NCI-H82 (cell line): ENCODE measurements at places on chromosomes 6 and 20.

GRCh38 chr6:104207635-104208034, 652.1 kb downstream of the HACE1 start:
- no peak for DNase-seq

DNA sequence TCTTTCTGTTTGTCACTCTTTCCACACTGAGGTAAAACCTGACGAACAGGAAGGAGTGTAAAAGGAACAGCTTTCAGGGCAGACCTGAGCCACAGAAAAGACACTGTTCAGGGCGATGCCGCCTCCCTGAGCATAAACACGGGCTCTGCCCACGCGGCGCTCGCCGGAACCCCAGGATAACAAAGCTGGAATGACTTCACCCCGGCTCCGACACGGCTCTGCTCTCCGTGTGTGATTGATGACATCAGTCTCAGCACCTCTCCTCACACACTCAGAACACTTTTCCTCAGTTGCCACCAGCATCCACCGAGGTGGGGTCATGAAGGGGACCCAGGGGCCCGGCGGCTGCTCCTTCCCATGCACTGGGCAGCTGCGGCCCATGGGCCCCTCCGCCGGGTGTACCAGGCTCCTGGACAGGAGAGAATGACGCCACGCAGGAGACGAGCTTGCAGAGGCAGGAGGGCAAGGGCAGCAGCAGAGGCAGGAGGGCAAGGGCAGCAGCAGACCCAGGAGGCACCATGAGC, 43.6 kb downstream of the DLL1 start:
- DNase-seq = no peak

DNA sequence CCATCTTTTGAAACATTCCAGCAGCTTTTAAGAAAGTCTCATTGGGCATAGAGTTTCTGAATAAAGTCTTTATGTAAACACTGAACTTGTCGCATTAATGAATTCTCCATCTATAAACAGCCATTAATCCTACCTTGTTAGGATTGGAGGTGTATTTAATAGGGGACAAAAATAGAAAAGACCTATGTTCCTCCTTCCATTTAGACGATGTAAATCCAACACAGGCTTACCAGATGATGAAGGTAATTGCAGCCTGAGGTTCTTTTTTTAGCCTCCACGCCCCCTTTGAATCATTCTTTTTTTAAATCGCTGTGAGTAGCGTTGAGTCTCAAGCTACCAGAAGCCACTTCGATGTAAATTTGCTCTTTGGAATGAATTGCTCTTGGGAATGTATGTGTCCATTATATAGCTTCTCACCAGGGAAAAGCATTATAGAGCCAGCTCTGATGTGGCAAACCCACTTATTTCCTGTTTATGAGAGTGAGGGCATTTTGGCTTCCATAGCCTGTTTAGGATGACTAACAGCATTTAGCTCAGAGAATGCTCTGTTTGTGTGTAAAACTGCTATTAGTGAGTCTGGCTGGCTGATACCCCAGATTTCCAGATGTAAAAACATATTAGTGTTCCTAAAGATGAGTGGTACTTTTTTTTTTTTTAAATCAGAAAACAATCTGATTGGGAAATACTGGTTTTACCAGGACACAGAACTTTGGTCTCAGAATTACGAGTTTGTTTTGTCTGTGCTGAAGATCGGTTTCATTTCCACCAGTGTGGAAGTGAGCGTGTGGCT, 74.9 kb upstream of the CLDN20 start:
- DNase-seq = no peak

- no peak for DNase-seq
These were observed 15.7 kb downstream of the PXMP4 start for GRCh38 chr20:33704197-33704924.

- peak; percentile 66 for DNase-seq
These were observed 317.8 kb upstream of the SULF2 start for GRCh38 chr20:48102931-48103660.

DNA sequence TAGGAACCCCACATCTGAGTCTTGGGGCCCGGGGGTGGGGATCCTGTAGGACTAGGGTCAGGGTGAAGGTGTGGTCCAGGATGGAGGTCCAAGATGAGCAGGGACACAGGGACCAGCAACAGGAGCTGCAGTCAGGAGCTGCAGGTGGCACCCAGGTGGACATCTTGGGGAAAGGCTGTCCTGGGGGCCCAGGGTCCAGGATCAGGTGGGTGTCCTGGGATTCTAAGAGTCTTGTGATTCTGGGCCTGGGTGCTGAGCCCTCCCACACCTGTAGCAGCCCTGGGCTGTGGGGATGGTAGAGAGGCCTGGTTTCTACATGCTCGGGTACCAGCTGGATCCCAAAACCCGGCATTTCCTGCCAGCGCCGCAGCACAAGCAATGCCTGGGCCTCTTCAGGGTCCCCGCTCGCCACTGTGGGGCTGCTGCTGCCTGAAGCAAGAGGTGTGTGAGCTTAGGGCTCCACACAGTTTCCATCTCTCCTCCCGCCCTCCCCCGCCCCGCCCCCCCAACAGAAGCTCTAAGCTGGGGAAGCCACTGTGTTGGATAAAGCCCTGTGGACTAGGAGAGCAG, 20.7 kb downstream of the ERGIC3 start:
- no peak for DNase-seq

GRCh38 chr6:120648713-120649112, 685.6 kb downstream of the TBC1D32 start:
- no peak for DNase-seq

- DNase-seq = no peak
These were observed 227.1 kb downstream of the NFATC2 start for GRCh38 chr20:51315390-51315789.

DNA sequence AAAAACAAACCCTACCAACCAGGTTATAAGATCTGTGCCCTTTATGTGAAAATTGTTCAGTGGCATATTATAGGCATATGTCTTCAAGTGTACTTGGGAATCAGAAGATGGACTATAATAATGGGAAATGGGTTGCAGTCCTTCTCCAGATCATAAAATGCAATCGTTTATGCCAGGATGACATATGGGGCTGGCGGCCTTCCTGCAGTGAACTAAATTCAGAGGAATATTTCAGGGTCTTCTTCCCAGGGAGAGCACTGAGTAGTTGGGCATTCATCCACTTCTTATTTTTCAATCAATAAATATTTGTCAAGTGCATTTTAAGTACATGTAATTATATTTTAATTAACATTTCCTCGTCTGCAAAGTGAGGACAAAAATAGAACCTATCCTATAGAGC, 176.2 kb upstream of the CNR1 start:
- no peak for DNase-seq

DNA sequence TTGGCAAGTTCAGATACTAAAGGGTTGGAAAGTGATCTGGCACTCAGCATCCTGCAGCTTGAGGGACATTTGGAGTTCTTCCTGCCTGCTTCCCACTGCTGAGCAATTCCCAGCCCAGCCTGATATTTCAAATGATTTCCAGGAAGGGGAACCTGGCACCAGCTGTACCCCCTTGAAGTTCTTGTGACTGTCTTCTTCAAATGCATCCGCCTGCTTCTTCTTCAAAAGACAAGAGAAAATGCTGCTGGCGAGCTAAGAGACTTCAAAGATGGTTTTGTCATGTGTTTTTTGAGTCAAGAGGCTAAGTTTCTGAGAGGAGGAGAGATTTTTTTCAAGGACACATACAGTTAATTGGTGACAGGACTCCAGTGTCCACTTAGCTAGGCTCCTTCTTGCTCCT, 42.6 kb upstream of the B4GALT5 start:
- DNase-seq = no peak

GRCh38 chr20:58982406-58983114, 1.5 kb downstream of the NELFCD start:
- DNase-seq = peak; percentile 32

- no peak for DNase-seq
These were observed 11.9 kb downstream of the ERMARD start for GRCh38 chr6:169763308-169763707.

GRCh38 chr6:36752886-36753506, 55.4 kb downstream of the RAB44 start:
- no peak for DNase-seq

DNA sequence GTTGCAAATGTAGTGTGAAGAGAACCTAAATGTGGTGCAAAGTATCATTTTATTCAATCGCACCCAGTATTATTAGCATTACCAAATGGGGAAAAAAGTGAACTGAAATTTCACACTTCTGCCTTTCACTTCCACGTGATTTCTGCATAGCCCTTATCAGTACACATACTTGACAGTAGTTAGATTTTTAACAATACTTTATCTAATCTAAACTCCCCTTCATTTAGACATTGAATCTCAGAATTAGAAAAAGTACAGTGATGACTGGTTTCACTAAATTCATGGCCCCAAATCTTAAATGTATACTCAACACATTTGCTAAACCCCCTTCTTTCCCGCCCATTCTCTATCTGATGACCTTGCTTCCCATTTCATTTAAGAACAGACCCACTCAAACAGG, 14.3 kb downstream of the STX7 start:
- no peak for DNase-seq

DNA sequence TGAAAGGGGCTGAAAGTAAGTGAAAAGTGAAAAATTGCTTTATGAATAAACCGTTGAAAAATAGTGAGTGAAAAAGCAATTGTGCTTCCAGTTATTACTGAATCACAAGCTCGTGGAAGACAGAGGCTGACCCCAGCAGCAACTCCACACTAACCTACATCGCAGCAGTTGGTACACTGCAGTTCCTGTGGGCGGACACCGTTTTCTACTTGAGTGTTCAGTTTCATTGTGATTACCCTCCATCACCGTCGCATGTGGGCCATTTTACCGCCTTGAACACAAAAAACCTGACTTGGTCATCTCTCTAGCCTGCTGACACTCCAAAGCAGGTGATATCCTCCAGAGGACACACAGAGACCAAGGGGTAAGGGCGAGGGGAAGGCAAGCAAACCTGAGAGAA, 28.4 kb downstream of the PRDM1 start:
- no peak for DNase-seq

- DNase-seq = no peak
These were observed 9.1 kb downstream of the MTG2 start for GRCh38 chr20:62191781-62192559.

- DNase-seq = no peak
These were observed 29.9 kb upstream of the FAM210B start for GRCh38 chr20:56328861-56329260.

DNA sequence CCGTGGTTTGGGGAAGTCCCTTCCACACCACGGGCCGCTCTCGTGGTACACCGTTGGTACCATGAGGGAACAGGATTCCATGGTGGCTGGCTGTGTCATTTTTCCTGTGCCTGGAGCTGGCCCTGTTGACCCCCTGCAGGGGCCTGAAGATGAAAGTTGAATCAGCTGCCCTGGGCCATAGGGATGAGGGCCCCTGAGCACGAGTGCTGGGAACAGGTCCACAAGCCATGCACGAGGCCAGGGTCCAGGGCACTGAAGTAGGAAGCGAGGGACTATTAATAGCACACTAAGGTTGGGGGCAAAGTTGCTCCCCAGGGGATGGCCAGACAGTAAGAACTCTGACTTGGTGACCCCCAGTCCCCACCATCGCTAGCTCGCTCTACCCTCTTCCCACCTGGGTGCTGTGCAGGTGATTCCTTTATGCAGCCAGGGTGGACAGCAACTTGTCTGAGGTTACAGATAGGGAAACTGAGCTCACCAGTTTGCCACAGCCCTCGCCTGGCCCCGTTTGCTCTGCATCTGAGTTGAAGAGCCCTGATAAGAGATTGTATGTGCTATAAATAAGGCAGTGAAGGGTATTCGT, 46.6 kb downstream of the SLC13A3 start:
- DNase-seq = no peak

GRCh38 chr6:28248916-28249315, 3.2 kb downstream of the ZKSCAN4 start:
- no peak for DNase-seq

DNA sequence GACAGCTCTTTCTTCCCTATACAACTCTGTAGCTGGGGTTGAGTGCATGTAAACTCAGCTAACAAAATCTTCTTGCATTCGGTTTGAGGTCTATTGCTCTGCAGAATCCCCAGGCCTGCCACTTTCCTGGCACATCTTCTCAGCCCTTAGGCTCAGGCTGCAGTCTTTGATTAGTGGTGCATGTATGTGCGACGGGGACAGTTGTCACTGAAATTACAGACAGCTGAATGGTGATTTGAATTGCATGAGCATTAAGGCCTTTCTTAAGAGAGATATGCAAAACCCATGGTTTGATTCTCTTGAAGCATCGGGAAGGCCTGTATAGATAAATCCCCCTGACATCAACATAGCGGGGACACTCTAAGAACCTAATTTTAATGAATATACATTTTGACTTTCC, 222.8 kb downstream of the CDH26 start:
- DNase-seq = no peak

GRCh38 chr6:164294047-164294784, 879.7 kb downstream of the QKI start:
- no peak for DNase-seq

- peak; percentile 19 for DNase-seq
These were observed 188.0 kb upstream of the RAB32 start for GRCh38 chr6:146355521-146356100.

DNA sequence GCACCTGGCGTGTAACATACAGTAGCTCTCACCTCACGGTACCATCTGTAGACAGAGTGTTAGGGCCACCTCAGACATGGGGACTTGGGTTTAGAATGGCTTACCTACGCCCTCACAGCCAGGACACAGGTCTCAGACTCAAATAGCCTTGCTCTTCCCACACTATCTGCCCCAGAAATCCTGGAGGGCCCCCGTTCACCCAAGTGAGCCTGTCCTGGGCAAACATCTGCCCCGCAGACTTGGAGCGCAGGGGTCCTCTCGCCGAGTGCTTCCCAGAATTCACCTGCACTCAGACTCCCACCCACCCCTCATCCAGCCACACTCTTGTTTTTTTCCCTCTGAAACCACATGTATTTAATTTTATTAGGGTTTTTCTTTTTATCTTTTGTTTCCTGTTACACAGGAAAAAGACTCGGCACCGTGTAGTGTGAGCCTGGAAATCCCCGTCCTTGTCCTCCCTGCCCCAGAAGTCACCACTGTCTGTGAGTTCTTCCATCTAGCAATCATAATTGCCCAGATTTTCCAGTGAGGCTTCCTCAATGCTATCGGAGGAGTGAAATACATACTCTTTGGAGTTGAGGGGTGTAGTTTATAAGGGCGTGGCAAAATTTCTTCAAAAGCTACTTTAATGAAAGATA, 17.1 kb upstream of the MAP1LC3A start:
- DNase-seq = no peak

GRCh38 chr6:110814102-110815014, 911 bp downstream of the CDK19 start:
- peak; percentile 64 for DNase-seq

DNA sequence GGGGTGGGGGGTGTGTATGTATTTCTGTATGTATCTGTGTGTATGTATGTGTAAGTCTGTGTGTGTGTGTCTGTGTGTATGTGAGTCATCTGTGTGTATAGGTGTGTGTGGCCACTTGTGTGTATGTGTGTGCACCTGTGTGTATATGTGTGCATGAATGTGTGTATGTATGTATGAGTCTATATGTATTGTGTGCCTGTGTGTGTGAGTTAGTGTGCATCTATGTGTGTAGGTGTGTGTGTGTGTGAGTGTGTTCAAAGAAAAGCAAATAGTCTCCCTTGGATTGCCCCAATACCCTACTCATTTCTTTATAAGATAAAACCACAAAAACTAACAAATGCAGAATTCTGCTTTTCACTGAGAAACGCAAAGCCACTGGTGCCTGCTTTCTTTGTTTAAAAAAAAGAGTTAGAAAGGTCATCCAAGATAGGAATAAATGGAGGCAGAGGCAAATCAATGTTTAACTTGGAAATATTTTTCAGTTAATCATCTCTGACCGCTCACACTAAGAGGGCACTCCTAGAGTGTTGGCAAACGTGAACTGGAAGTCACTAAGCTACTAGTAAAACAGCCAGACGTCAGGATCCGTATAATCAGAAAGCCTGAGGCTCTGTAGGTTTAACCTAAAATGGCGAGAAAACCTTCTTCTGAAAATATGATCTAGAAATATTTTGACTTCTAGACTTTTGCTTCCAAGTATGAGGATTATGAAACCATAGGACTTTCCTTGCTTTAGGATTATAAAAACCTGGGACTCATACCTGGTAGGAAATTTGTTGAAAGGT, 37.4 kb upstream of the JAG1 start:
- DNase-seq = no peak
